Stimulated activated CD4-positive, alpha-beta T cell treated with anti-CD3 and anti-CD28 coated beads, TNF-alpha, amount 100 ng/mL, for 24 hours (primary cell): ENCODE measurements at places on chromosomes 12 and 14.

- no peak for DNase-seq
These were observed 75.9 kb upstream of the RGS6 start for GRCh38 chr14:71856199-71856919.

DNA sequence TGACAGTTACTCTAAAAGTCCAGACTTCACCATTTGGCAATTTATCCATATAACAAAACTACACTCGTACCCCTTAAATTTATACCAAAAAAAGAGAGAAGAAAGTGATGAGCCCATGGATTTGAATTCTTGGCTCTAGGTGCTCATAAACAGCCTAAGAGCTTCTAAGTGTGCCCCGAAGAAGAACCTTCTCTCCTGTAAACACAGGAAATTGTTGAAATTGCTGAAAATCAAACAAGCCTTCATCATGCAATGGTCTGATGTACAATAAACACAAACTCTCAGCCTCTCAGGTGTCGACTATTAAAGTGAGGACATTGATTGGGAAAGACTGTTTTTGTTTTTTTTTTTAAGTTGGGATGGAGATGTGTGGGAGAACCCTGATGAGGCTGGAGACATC is 21.8 kb downstream of the PDE6H start:
- no peak for DNase-seq

DNA sequence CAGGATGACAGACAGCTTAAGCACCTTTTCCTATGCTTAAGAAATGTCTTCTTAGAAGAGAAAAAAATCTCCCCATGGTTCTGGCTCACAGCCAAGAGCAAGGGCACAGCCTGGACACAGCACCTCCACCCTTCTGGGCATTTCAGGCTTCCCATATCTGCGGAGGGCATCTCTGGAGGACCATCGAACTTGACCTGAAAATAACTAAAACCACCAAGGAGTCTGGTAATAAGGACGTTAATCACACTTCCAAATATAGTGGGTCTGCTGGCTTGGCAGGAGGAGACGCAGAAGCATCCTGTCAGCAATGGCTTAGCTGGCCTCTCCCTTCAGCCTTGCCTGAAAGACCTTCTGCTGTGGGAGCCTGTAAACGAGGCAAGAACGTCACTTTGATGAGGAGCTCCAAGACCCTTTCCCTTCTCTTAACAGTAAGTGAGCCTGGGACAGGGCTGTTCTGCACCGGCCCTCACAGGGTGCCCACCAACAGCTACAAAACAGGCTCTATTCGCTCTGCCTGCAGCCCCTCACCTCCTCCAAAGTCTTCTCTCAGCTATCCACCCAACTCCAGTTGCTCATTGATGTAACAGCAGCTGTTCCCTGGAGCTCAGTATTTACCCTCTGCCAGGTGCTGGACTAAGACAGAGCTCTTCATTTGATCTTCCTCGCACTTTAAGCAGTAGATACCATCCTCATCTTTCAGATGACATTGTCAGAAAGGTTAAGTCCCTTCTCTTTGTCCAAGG is 13.2 kb downstream of the SETD3 start:
- no peak for DNase-seq

DNA sequence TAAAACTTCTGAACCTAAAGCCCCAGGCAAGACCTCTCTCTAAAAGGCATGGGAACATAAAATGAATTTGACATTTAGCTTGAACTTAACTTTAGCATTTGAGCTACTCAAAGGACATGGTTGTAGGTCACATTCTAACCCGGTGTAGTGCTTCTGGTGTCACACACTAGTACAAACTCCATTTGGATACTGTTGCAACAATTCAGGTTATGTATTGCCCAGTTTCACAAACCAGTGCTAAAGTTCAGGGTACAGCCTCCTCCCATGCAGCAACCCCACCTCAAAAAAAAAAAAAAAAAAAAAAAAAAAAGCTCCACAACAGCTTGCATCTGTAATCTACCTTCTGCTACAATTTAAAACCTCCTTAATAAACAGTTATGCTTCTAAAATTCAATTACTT is 7.8 kb downstream of the PPTC7 start:
- no peak for DNase-seq

GRCh38 chr14:102344485-102344884 is 18.2 kb downstream of the CINP start:
- no peak for DNase-seq
